Sciatic nerve (tissue), 2 donors: ENCODE measurements at places on chromosomes 11 and 22. TPM values are rescaled to one million over a fixed set of nuclear protein-coding genes. Genes with fewer than 3 reads are reported as not detected.

- no peak for DNase-seq
These were observed 213.6 kb downstream of the CEP164 start for GRCh38 chr11:117541211-117541610.

- DNase-seq: no peak
These were observed 343.0 kb downstream of the RAB38 start for GRCh38 chr11:87832211-87832610.

The SCGB1C1 gene
- total RNA-seq: not detected

The UBQLNL gene
- 1.5 TPM for total RNA-seq

GRCh38 chr11:47212938-47213337 is 1.8 kb upstream of the DDB2 start:
- no peak for DNase-seq

GRCh38 chr11:100738701-100739270 is 51.7 kb downstream of the ARHGAP42 start:
- DNase-seq: no peak

- DNase-seq: no peak
These were observed 358.0 kb downstream of the CTTN start for GRCh38 chr11:70756341-70756740.

DNA sequence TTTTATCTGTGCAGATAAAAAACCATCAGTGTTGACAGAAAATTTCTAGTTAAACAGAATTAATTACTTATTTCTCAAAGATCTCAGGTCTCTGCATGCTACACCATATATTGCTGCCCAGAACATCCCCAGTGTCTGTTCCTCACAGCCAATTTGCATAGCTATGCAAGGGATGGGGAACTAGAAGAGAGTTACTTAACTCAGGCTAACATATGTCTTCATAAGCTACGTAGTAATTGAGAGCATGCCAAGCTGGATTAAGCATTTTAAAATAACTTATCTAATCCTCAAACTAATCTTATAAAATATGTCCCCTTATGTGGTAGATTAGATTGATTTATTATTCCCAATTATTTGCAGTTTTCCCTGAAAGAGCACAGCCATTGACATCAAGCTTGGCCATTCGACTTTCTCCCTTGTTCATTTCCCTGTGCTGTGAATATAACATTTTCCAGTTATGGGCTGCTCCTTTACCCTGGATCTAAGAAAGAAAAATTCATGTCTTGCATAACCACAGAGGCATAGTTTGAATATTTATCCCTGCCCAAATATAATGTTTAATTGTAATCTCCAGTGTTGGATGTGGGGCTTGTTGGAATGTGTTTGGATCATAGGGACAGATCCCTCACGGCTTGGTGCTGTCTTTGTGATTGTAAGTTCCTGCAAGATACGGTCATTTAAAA is 69.1 kb downstream of the C11orf87 start:
- no peak for DNase-seq

The MUC15 gene
- total RNA-seq: not detected

- no peak for DNase-seq
These were observed 137.2 kb downstream of the COMMD9 start for GRCh38 chr11:36151933-36152580.

DNA sequence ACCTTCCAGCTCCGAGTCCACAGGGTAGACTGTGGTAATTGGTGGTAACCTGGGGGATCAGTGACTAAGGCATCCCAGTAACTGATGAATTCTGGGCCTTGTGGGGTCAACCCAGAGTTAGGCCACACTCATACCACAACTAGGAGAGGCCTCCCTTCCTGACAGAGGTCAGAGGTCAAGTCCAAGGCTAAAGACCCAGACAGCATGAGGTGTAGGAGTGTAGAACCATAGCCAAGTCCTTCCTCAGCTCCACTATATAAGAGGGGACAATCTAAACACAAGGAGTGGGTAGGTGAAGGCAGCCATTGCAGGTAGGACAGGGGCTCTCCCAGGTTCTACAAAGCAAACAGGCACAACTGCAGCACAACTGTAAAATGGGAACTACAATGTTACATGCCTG is 4.6 kb downstream of the AP1B1 start:
- no peak for DNase-seq

The OR8D1 gene
- total RNA-seq: not detected

The TMEM45B gene
- total RNA-seq: 0.53 TPM

GRCh38 chr22:38674888-38675287 is 6.9 kb upstream of the TOMM22 start:
- no peak for DNase-seq

DNA sequence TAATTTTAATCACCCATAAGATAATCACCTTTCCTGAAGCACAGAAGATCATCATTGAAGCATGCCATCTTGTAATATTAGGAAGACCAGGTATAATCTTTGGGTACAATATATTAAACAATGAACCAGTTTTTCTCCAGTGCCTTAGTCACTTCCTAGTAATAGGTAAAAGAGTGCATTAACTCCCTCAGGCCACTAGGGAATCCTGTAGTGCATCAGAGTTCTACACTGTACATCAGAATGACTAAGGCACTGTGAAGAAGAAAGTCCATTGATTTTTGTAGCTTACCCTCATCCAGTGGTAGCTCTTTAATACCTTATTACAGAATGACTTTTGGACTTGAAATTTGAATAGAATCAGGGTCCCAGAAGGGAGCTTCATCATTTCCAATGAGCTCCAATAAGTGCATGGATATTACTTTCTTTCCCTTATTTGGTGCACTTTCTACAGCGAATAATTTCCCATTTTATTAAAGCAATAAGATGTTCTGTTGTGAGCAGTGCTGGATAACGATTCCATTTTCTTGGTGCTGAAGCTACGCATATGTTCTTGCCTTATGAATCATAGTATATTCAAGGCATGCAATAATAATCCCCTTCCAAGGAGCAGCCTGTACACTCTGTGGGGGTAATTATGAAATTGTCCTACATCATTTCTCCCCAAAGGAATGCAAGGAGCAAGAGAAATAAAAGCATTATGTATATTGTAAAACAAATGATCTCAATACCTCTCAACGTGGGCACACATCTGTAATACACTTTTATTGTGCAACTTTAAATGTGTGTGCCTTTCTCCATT is 4.7 kb downstream of the C11orf87 start:
- DNase-seq: no peak

DNA sequence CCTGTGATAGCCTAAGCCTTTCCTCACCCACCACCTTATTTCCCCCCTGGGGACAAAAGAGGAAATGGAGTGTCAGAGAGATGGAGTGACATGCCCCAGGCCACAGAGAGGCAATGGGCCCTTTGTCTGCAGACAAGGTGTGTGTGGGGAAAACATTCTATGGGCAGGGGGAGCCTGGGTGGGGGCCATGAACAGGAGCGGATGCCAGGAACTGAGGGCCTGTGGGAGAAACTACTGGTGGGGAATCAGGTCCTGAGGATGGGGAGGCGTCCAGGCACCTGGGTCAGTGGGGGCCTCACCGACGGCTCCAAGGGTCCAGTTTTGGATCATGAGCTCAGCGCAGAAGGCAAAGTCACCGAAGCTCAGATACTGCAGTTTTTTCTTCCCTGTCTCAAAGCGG is 3.0 kb downstream of the FIBP start:
- DNase-seq: no peak

DNA sequence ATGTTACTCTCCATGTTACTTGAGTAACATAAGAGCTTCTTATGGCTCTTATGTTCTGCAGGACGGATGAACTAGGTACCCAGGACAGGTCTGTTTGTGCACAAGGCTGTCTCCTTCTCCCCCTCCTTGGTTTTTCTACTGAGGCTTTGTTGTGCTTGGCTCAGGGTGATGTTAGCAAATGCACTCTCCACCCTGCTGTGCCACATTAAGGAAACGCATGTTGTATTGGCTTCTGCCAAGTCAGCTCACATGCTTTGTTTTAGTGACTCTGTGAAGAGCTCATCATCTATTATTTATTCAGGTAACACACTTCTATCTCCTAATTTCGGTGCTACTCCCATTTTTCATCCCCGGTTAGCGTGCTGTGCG is 108.3 kb downstream of the PTPRJ start:
- no peak for DNase-seq
